IMR-90 (cell line): ENCODE measurements at places on chromosomes 2 and 18.

- DNase-seq, result no peak
These were observed 136.1 kb downstream of the ICOS start for GRCh38 chr2:204072443-204073324.

DNA sequence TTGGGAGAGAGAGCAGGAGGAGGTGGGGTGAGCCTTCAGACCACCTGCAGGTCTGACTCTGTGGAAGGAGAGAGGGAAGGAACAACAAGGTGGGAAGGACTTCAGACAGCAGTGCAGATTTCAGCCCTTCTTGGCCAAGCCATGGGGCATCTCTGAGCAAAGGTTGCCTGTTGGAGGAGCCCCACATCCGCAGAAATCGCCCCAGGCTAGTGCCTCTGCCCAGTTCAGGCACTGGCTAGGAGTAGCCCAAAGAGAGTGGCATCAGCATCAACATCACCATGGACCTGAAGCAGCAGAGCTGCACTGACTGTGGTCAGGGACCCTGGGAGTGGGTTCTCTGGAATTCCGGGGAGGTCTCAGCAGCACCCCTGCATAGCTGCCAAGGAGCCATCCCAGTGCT lies 10.2 kb downstream of the GPR55 start:
- DNase-seq, result no peak

DNA sequence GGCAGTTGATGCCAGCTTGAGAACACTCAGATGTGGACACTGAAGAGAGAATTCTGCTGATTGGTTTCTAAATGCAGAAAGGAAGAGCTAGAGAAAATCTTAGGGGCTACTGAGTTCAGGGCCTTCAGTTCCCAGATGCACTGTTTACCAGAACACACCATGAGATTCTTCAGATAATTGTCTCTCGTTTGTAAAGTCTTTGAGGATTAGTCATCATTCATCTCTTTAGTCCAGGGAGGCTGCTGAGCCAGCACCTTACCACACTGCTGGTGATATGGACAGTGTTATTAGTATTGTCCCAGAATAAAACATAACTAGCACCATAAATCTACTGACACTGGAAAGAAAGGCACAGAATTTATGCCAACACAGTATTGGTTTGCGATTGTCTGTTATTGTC lies 690.8 kb upstream of the CELF4 start:
- DNase-seq, result no peak

DNA sequence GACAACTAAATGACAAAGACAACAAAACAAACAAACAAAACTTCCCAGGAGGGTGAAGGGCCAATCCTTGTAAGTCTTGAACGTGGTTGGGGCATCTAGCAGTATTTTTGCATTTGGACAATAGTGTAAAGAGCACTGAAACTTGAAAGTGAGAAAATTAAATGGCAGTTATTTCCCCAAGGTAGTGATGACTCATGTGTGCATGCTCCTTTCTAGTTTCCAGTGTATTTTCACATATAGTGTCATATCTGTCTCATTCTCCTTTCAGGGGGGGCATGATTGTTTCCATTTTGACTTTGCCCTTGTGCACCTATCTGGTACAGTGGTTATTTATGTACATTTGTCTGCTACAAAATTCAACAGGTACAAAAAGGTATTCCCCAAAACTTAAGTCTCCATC lies 39.5 kb downstream of the CERS6 start:
- no peak for DNase-seq

GRCh38 chr2:232885264-232885961 lies 15.3 kb downstream of the SNORC start:
- DNase-seq, result no peak

DNA sequence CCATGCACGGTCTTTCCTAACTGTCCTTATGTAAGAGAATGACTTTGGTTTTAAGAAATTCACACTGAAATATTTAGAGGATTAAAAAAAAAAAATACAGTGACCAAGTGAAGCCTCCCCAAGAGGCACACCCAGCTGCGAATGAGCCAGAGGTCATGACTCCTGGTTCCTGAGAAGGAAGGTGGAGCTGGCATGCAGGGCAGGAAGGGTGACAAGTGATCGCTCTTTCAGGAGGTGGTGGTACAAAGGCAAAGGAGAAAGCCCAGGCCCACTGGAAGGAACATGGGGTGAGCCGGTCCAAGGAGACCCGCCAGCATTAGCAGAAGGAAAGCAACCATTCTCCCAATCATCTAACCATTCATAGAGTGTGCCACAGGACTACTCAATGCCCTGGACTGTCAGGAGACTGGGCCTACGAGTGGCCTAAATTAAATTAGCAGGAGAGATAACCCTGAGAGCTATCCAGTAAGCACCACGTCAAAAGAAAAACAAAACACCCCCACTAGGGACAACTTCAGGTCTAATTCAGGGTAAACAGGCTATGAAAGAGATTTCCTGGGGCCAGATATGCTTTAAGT lies 7.8 kb downstream of the INO80C start:
- DNase-seq, result no peak

- DNase-seq, result no peak
These were observed 36.9 kb downstream of the SNED1 start for GRCh38 chr2:241035142-241035817.

GRCh38 chr2:54387059-54387991 lies 68.8 kb upstream of the SPTBN1 start:
- peak; percentile 63 for DNase-seq

DNA sequence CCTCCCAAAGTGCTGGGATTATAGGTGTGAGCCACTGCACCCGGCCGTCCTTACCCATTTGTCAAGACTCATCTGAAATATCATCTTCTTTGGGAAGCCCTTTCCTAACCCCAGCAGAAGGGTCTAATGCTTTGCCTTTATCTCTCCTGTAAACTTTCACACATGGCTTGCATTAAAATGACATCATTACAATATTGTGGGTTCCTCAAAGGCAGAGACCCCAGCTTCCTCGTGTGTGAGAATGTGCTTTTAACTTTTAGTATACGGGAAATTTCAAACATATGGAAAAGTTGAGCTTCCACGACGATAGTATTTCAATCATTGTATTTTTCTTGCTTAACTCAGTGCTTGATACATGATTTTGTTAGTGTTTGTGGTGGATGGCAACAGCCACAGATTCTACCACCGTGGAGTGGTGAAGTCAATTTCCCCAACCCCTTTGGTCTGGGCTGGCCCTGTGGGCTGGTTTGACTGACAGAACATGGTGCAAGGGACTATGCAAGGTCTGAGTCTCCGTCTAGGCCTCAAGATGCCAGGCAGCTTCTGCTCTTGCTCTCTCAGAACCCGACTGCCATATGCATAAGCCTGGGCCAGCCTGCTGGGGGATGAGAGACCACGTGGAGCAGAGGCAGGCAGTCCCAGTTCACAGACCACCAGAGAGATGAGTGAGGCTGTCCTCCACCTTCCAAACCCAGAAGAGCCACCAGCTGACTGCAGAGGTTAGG lies 39.9 kb downstream of the NGEF start:
- no peak for DNase-seq

- no peak for DNase-seq
These were observed 56.3 kb downstream of the ASB1 start for GRCh38 chr2:238483021-238483420.

- no peak for DNase-seq
These were observed 267.2 kb downstream of the SH3BP4 start for GRCh38 chr2:235219048-235219447.

GRCh38 chr2:16640867-16641266 lies 24.8 kb downstream of the CYRIA start:
- peak; percentile 43 for DNase-seq
